ENCODE measurements at places on chromosomes 11 and 22. TPM values are rescaled to one million over a fixed set of nuclear protein-coding genes. Genes with fewer than 3 reads are reported as not detected.

DNA sequence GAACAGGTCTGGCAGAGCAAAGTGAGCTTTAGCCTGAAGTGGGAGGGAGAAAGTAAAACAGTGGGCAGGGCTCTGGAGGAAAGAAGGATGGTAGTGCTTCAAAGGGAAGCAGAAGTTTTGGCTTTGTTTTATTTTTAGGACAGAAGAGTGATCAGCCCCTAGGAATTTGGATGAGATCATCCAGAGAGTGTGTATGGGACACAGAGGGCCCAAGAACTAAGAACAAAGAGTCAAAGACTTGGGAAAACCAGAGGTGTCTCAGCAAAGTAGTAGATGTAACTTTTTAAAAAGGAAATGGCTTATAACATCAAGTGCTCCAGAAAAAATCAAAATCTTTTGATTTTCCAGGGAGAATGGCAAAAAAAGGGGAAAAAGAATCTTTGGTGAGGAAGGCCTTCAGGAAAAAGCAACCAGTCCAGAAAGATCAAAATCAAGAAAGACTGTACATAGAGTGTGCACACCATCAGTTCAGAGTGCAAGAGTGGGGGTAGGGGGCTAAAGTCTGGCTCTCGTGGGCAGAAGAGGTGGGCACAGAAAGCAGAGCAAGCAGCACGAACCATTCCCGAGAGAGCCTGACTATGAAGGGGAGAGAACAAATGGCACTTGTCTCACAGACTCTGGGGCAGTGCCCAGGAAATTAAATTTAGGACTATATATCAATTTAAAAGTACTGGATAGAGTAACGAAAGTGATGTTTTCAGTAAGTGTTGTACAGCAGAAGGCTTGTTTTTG, 30.0 kb downstream of the MAPK1 start:
- no peak overlapping the region for H3K4me3 ChIP-seq
- no peaks in the 10 kb centered on the region for H3K36me3 ChIP-seq
- H3K27me3 ChIP-seq, result no peaks in the 10 kb centered on the region
- DNase-seq, result no peak

DNA sequence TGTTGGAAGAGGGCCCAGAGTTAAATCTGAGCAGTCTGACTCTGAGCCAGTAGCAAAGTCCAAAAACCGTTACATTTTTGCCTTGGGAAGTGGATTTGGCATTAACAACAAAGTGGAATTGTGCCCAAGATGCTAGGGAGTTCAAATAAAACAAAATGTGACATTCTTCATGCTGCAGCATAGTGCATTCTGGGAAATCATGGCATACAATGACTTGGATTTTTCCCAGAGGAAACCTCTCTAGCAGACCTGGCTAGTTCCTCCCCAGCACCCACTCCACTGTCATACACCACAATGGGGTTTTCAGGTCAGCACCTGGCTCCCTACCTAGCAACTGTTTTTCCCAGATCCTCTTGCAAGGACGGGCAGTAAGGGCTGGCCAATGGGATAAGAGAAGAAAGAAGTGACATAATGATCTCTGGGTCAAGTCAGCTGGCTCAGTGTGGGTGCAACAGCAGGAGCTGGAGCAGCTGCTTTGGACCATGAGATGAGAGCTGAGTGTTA, 24.8 kb upstream of the CYB5R3 start:
- H3K36me3 ChIP-seq, result no peaks in the 10 kb centered on the region
- H3K27ac ChIP-seq, result no peak overlapping the region
- no peak for DNase-seq
- no peaks in the 10 kb centered on the region for H3K27me3 ChIP-seq

DNA sequence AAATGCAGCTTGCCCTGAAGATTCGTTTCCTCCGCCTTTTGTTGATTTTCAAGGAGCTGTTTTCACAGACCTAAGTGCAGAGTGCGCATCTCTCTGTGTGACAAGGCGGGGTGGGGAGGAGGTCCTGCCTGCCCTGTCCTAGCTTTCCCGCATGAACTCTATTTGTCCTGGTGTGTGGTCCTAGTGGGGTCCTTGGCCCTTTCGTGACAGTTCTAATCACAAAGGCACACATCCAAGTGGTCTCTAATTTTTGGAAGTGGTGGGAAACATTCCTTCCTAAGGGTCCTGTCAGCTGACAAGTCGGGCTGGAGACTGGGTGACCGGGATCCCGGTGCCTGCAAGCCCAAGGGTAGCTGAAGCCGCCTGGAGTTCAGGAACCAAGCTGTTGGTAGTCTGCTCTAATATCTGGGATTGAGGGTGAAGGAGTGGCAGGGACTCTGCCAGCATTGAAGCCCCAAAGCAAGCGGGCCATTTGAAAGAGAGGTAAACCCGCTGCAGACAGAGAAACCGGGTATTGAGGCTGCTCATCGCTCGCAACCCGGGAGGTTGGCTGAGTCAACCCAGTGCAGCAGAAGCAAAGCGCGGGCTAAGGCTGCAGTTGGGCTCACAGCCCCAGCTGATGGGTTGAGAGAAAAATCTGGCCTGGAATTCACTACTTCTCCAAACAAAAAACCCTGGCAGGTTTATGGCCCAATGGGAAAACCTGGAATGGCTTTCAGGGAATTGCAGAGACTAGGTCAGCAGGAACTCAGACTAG, 28.1 kb upstream of the FBXO3 start:
- DNase-seq, result peak; percentile 15
- peaks cover 40% of the 10 kb centered on the region for H3K27me3 ChIP-seq
- H3K36me3 ChIP-seq, result no peaks in the 10 kb centered on the region
- H3K4me1 ChIP-seq, result no peaks in the 10 kb centered on the region
- H3K4me3 ChIP-seq, result peak overlapping the region; percentile 27
- H3K27ac ChIP-seq, result no peak overlapping the region

GRCh38 chr11:128361451-128362020, 225.8 kb downstream of the ETS1 start:
- no peak overlapping the region for H3K27ac ChIP-seq
- H3K4me3 ChIP-seq, result no peak overlapping the region

- no peaks in the 10 kb centered on the region for H3K4me1 ChIP-seq
- no peak for DNase-seq
- no peak overlapping the region for H3K27ac ChIP-seq
- H3K27me3 ChIP-seq, result no peaks in the 10 kb centered on the region
Observed at GRCh38 chr11:2465202-2466068, 20.6 kb downstream of the KCNQ1 start.

DNA sequence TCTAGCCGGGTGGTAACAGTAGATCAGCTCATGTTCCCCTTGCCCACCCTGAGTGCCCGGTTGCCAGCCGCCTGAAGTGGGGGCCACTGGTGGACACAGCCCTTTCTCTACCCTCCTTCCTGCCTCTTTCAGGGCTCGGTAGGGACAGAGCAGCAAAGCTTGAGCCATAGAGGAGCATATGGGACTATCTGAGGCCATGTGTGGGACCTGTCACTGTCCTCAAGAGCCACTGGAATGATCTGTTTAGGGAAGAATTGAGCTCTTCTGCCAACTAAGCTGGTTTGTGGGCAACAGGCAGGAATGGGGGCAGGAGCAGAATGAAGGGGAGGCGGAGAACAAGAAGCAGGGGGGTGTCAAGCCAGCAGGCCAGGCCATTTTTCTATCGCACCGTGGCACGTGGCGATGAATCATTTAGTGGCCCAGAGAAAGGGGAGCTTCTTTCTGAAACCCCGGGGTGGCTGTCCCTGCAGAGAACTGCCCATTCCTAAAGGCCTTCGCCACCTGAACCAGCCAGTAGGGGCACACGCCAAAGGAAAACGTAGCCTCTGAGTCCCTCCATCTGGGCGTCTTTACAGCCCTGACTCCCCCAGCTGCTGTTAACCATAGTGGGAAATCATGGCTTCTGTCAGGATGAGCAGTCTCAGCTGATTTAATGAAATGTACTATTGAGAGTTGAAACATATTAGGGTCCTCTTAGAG, 8.8 kb downstream of the ASPHD2 start:
- H3K4me1 ChIP-seq, result no peaks in the 10 kb centered on the region
- no peak for DNase-seq
- no peak overlapping the region for H3K27ac ChIP-seq
- no peak overlapping the region for H3K4me3 ChIP-seq
- H3K36me3 ChIP-seq, result no peaks in the 10 kb centered on the region

DNA sequence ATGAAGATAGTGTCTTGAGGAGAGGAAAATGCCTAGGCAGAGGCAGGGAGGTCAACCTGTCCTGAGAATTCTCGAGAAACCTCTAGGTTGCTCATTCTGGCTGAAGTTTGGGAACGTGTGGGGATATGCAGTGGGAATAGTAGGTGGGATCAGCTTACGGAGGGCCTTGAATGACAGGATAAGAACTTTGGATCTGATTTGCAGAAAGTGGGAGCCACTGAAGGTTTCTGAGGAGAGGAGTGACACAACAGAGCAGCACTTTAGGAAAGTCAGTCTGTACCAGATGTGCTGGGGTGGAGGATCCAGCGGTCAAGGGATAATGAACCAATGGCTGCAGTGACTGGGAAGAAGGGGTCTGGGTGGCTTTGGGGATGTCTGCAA, 2.4 kb downstream of the CD82 start:
- no peak for DNase-seq
- H3K36me3 ChIP-seq, result no peaks in the 10 kb centered on the region
- no peak overlapping the region for H3K4me3 ChIP-seq
- peak overlapping the region; percentile 80 for H3K27ac ChIP-seq

DNA sequence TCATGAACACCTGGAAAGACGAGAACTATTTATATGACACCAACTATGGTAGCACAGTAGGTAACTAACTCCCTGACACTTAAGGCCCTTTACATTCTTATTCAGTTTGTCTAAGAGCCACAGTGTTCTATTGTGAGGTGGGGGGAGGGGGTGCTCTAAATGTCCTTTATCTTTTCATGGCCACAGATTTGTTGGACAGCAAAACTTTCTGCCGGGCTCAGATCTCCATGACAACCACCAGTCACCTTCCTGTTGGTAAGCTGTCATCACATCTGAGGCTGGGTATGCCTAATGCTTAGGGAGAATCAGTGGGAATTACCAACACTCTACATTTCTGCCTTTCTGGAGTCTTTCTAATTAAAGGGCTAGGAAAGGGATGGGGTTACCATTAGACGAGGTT, 30.7 kb downstream of the EHF start:
- no peaks in the 10 kb centered on the region for H3K36me3 ChIP-seq
- DNase-seq, result no peak
- H3K4me3 ChIP-seq, result no peak overlapping the region
- no peak overlapping the region for H3K27ac ChIP-seq
- H3K27me3 ChIP-seq, result no peaks in the 10 kb centered on the region

DNA sequence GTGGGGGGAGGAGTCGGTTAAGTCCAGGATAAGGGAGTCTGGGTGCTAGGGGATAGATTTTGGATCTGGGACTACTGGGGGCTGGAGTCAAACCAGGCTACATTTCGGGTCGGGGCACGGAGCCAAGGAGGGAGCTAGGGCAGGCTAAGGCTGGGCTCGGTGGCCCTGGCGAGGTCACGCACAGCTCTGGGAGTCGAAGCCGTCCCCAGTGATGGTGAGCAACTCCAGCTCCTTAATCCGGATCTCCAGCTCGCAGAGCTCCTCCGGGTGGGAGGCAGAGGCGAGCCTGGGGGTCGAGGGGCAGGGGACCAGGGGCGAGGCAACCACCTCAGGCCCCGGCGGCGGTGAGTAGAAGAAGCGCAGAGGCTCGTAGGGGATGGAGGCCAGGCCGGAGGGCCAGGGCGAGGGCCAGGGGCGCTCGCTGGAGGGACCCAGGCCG, 544 bp downstream of the C11orf91 start:
- peak overlapping the region; percentile 59 for H3K4me3 ChIP-seq
- H3K27me3 ChIP-seq, result no peaks in the 10 kb centered on the region
- peak overlapping the region; percentile 85 for H3K27ac ChIP-seq
- DNase-seq, result no peak
- H3K4me1 ChIP-seq, result peaks cover 45% of the 10 kb centered on the region

DNA sequence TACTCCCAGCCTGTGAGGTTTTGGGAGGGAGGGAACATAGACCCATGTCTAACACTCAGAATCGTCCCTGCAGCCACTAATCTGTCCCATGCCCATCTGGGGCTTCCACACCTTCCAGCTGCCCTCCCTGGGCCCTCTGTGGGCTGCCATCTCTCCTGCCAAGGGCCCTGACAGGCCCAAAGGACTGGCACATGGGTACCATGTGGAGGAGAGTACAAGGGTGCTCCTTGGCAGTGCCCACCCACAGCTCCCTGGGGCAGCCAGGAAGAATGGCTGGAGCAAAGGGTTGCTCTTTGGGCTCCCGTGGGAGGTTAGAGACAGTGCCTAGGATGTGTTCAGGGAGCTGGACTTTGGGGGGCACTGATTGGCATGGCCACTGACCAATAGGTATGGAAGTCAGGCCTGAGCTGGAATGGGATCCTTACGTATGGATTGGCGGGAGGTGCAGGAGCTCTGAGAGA, 56.8 kb downstream of the CD82 start:
- peaks cover 9% of the 10 kb centered on the region for H3K4me1 ChIP-seq
- no peak for DNase-seq
- H3K27me3 ChIP-seq, result no peaks in the 10 kb centered on the region
- no peak overlapping the region for H3K4me3 ChIP-seq
- no peak overlapping the region for H3K27ac ChIP-seq

DNA sequence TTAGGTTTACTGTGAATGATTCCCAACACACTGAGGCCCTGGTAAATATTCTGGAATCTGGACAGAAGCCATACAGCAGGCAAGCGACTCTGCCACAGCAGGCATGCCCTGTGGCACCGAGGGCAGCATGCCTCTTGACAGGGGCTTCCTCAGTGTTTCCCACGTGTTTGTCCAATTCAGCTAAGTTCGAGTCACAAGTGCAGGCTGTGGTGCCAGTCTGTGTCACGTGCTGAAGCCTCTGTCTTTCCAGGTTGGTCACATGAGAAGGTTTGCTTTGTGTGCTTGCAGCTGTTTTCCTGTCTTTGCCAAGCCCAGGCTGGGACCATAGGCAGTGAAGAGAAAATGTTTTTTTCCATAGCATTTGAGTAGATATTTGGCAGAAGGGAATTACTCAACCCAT, 2.4 kb upstream of the PPFIBP2 start:
- no peak overlapping the region for H3K4me3 ChIP-seq
- H3K27me3 ChIP-seq, result no peaks in the 10 kb centered on the region
- peaks cover 36% of the 10 kb centered on the region for H3K4me1 ChIP-seq
- peak overlapping the region; percentile 94 for H3K27ac ChIP-seq

- no peak overlapping the region for H3K4me3 ChIP-seq
- H3K27me3 ChIP-seq, result no peaks in the 10 kb centered on the region
Observed at GRCh38 chr11:28106353-28107043, 1.5 kb downstream of the KIF18A start.

GRCh38 chr22:39932918-39933649, 27.1 kb upstream of the TMA7B start:
- H3K4me3 ChIP-seq, result no peak overlapping the region
- no peak for DNase-seq
- H3K4me1 ChIP-seq, result no peaks in the 10 kb centered on the region
- H3K36me3 ChIP-seq, result no peaks in the 10 kb centered on the region
- peaks cover 22% of the 10 kb centered on the region for H3K27me3 ChIP-seq
- H3K27ac ChIP-seq, result no peak overlapping the region

The OR8D4 gene
- total RNA-seq, result not detected

The OR52I1 gene
- not detected for total RNA-seq

The DAGLA gene
- total RNA-seq, result 5.5 TPM

The CARS1 gene
- total RNA-seq, result 46.5 TPM

The DUSP8 gene
- 8.5 TPM for total RNA-seq

The CHRM1 gene
- not detected for total RNA-seq

The MYBPC3 gene
- not detected for total RNA-seq
